ENCODE measurements at places on chromosomes 3 and 15. TPM values are rescaled to one million over a fixed set of nuclear protein-coding genes. Genes with fewer than 3 reads are reported as not detected.
A peak's percentile ranks its signal among the peaks of the same experiment; 100 is the strongest.

DNA sequence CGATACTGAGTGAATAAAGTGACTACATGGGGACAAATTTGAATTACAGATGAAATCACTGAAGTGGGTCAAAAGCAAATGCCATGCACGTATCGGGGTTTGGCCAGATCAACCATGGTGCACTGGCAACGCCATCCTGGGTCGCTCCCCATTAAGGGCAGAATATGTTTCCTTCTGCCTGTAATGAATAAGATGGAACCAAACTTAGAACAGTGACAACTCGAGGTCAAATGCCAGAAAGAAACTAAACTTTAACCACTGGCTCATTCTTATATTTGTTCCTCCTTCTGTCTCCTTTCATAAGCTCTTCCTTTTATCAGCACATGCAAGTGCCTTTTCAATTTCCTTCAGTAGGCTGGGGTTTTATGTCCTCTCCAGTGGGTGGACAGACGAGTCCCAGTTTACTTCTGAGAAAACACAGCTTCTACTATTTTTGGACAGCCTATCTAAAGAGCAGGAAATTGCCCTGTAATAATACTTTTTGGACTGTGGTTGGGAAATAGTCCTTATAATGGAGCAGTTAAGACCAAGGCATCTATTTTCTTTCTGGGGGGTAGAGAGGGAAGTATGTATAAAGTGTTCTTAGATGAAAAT, 61.4 kb downstream of the WHAMM start:
- DNase-seq = no peak

- DNase-seq = peak; percentile 80
Observed at GRCh38 chr15:70488002-70488605, 275.3 kb downstream of the UACA start.

DNA sequence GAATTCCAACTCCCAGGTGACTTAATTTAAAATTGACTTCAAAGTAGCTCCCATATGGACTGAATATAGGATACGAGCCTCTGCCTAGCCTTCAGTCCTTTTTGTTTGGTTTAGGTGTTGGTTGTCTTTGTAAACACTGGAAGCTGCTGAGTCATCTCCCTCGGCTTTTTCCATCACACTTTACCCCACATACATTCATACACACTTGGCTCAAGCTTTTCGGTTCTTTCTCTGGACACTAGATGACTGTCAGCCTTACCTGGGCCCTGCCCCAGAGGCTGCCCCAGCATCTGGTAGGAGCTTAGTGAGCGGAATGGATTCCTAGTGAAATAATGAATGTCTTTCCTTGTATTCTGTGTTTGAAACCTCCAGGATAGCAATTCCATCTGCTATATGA, 201.5 kb upstream of the IL12A start:
- no peak for DNase-seq

GRCh38 chr15:69090197-69090948, 70.1 kb upstream of the GLCE start:
- DNase-seq = no peak

DNA sequence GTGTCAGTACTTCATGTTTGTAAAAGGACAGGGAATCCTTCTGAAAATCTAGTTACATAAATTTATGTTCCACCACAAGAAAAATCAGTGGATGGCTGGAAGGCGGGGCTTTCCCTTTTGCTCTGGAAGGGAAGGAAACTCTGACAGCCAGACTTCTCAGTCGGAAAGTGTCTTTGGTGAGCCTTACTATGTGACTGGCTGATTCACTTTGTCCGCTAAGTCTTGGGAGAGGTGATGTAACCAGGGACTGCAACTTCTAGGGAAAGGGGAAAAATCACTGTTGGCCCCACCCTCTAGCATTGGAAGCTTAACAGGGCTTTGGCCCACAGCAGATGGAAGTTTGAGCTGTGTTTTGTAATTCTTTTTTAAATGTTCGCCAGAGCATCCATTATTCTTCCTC, 281.4 kb upstream of the CTDSPL start:
- DNase-seq = no peak

- DNase-seq = no peak
Observed at GRCh38 chr3:70871909-70872656, 559.6 kb upstream of the MDFIC2 start.

GRCh38 chr3:177899275-177900067, 636.8 kb upstream of the KCNMB2 start:
- DNase-seq = no peak

DNA sequence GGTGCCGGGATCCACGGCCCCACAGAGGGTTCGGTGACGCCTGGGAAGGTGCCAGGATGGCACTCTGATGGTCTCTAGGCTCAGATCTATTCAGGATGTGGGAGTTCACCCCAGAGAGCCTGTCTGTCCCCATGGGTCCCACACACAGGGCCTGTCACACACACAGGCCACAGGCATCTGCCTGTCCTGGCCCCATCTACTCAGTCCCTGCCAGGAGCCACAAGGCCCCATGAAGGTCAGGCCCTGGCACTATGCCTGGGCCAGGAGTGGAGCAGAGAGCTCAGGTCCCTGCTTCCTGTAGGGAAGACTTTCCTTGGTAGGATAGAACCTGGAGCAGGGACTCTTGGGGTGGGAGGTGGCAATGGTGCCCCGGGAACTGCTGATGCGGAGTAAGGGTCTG, 49.0 kb upstream of the FURIN start:
- DNase-seq = peak; percentile 80

DNA sequence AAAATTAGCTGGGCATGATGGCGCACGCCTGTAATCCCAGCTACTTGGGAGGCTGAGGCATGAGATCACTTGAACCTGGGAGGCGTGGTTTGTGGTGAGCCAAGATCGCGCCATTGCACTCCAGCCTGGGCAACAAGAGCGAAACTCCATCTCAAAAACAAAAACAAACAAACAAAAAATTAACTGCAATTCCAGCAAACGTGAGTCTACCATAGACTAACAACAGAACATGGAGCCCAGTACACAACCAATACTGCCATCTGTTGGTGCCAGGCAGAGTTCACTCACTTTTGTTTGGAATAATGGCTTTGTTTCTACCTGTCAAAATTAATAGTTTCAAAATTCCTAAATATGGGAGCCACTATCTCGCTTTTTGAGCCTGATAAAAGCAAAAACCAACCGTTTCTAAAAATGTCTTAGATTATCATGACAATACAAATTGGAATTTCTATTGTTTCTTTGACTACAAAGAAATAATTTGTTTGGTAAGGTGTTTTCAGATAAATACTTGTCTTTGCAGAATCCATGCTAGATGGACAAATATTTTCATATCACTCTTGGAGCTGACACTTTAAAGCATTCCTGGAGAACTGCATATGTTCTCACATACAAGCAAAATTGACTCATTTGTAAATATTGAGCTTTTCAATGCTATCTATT, 45.0 kb downstream of the GPR176 start:
- DNase-seq = no peak

- no peak for DNase-seq
Observed at GRCh38 chr3:61645148-61645547, 83.8 kb downstream of the PTPRG start.

DNA sequence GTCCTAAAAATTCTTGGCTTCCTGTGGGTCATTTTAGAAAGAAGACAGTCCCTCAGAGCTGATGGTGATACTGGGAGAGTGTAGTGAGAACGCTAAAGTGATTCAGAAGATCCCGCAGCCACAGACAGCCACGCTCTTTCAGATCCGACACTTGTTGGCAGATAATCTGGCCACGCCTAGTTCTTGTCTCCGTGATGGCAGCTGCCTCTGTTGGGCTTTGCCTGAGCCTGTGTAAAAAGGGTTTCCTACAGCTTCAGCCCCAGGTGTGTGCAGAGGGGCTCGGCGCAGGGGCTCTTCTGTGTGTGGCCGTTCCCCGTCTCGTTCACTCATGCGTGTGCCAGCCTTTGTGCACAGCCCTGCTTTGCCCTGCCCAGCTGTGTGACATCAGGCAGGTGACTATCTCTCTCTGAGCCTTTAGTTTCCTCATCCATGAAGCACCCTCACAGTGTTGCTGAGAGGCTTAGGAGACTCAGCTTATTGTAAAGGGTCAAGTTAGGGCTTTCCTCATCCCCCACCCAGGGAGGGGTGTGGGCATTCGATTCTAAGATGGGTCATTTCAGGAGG, 6.3 kb downstream of the IRAK2 start:
- no peak for DNase-seq

- no peak for DNase-seq
Observed at GRCh38 chr3:99084826-99085225, 183.3 kb upstream of the DCBLD2 start.

- DNase-seq = no peak
Observed at GRCh38 chr3:177665122-177665808, 468.0 kb upstream of the TBL1XR1 start.

- DNase-seq = peak; percentile 93
Observed at GRCh38 chr3:14371573-14372474, 30.6 kb upstream of the SLC6A6 start.

DNA sequence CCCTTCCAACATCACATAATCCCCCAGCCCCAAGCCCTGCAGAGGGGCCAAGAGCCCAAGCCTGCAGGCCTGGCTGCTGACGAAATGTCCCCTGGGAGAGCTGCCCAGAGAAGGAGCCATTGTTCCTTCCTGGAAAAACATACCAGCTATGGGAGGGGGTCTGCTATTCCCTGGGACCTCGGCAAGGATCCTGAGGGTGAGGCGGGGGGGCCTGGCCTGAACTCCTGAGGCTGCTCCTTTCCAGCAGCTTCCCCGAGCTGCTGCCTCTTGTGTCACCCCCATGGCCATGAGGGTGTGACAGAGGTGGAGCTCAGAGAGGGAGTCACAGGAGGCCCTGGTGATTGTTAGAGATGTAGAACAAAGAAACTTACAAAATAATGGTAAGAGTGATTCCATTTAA, 12.9 kb downstream of the LOXL1 start:
- no peak for DNase-seq

GRCh38 chr15:47796830-47797229, 79.5 kb downstream of the SEMA6D start:
- no peak for DNase-seq

DNA sequence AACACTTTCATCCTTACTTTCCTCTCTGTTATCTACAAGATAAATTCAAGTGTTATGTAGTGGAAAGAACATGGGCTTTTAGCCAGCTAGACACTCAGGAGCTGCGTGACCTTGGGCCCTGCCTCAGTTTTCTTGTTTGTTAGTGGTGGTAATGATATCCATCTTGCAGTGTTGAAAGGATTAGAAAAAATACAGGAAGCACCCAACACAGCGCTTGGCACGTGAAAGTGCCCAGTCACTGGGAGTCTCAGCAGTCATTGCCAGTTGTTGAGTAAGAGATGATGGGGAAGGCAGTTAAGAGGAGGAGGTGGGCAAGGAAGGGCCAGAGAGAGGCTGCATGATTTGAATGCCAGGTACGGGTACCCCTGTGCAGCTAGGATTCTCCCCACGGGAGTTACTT, 5.3 kb downstream of the PDIA5 start:
- no peak for DNase-seq

- DNase-seq = no peak
Observed at GRCh38 chr3:24135280-24135679, 190.2 kb downstream of the NR1D2 start.

- no peak for DNase-seq
Observed at GRCh38 chr3:162436826-162437225, 940.2 kb downstream of the OTOL1 start.

GRCh38 chr3:149581681-149582370, 76.0 kb downstream of the WWTR1 start:
- DNase-seq = no peak

DNA sequence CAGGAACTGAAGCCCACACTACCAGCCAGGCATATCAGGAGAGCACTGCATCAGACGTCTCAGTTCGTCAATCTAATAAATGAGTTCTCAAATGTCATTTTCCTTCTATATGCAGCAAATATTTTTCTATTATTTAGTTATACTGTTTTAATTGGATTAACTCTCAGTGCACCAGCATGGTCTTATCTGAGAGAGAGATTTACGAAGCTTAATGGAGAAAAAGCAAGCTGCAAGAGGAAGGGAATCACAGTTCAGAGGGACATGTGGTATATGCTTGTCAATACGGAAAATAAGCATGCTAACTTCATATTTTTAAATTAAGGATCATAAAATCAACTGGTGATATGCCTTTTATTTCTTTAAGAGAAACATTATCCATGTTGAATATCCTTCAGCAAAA, 213.1 kb upstream of the NECTIN3 start:
- no peak for DNase-seq

DNA sequence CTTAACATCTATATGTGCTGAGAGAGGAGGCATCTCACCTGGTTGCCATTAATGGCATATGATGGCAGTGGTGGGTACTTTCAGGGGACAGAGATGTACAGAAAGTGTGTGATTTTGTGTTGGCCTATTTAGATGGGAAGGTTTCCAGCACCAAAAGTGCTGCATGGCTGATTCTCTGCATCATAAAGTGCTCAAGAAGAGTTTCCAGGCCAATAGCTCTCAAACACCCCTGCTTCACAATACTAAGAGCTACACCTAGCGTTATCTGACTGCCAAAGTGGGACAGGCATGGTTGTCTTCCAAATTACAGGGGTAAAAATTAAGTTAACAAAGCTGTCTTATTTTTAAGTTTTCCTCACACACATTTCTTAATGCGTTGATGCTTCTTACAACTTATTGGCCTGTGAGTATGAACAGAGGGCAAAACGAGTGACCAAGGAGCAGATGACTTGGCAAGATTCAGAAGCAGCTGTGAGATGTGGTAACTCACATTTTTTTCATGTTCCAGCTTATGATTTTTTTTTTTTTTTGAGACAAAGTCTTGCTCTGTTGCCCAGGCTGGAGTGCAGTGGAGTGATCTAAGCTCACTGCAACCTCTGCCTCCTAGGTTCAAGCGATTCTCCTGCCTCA, 41.4 kb upstream of the VEPH1 start:
- no peak for DNase-seq

SPINT1 gene
- 1.0 TPM for total RNA-seq

TEX55 gene
- total RNA-seq = not detected

WDR76 gene
- total RNA-seq = 1.5 TPM

GPR87 gene
- total RNA-seq = not detected

SLC28A1 gene
- 0.50 TPM for total RNA-seq

RPL39L gene
- total RNA-seq = 4.1 TPM

PRSS50 gene
- 0.10 TPM for total RNA-seq

PAQR9 gene
- total RNA-seq = 19.1 TPM

SAMMSON gene
- total RNA-seq = not detected

ELP6 gene
- 18.5 TPM for total RNA-seq

FBXW12 gene
- not detected for total RNA-seq

NTRK3 gene
- 4.0 TPM for total RNA-seq

TMEM39A gene
- 17.5 TPM for total RNA-seq

C3orf18 gene
- total RNA-seq = 51.0 TPM

HRH1 gene
- 1.4 TPM for total RNA-seq

ROPN1B gene
- total RNA-seq = 3.7 TPM

SI gene
- total RNA-seq = not detected
